ENCODE measurements at places on chromosomes 2 and 18.

GRCh38 chr2:28956890-28957289 lies 24.2 kb upstream of the TOGARAM2 start:
- peak; percentile 20 for DNase-seq

- no peak for DNase-seq
These were observed 25.9 kb downstream of the COL5A2 start for GRCh38 chr2:189153619-189154018.

GRCh38 chr18:80191907-80192652 lies 55.2 kb downstream of the PARD6G start:
- no peak for DNase-seq

DNA sequence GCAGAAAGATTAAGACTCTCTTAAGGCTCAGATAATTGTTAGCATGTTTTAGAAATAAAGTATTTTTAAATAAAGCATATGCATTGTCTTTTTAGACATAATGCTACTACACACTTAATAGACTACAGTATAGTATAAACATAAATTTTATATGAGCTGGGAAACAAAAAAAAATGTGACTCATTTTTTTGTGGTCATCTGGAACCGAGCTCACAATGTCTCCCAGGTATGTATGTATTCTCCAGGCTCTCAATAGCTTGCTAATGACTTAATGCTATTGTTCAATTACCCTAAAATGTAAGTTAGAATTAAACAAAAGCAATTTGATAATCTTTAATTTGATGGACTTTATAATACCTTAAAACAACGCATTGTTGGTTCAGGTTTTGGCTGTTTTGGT lies 167.2 kb downstream of the NUP35 start:
- no peak for DNase-seq

GRCh38 chr2:166716968-166717367 lies 171.3 kb upstream of the XIRP2 start:
- no peak for DNase-seq

DNA sequence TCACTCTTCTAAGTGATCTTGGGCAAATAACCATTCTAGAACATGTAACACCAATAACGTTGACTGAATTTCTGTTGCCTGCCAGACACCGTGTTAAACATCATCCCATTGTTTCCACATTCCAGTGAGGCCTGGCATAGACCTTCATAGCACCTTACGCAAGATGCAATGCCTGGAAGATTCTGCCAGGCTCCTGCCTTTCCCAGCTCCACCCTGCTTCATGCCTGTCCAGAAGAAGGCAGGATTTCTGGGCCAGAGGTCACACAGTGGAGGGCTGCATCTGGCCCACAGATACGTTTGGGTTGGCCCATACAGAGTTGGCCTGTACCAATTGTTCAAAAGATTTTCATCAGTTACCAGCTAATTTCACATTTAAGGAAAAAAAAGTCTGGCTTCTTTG lies 46.3 kb downstream of the EN1 start:
- DNase-seq = no peak

DNA sequence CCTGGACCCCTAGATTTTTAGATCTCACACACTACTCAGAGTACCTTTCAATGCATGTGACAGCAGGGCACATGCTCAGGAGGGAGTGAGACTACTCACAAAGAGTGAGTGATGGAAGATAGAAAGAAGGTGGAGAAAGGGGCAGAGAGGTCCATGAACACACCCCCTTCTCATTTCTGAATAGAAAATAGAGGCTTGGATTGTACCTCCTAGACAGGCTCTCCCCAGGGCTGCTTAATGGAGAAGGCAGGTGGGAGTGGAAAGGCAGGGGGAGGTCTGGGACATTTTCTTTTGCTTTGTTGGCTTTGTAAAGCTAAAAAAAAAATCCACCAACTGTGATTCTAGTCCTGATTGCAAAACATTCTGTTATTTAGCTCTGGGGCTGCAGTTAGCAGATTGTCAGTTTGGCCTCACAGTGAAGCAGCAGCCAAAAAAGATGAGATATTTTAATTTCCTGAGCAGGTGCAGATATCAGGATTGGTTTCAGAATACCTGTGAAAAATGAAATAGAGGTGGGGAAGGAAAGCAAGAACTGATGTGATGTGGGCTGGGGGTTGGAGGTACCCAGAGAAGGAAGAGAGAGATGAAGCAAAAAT lies 119.3 kb upstream of the GYPC start:
- DNase-seq = no peak

DNA sequence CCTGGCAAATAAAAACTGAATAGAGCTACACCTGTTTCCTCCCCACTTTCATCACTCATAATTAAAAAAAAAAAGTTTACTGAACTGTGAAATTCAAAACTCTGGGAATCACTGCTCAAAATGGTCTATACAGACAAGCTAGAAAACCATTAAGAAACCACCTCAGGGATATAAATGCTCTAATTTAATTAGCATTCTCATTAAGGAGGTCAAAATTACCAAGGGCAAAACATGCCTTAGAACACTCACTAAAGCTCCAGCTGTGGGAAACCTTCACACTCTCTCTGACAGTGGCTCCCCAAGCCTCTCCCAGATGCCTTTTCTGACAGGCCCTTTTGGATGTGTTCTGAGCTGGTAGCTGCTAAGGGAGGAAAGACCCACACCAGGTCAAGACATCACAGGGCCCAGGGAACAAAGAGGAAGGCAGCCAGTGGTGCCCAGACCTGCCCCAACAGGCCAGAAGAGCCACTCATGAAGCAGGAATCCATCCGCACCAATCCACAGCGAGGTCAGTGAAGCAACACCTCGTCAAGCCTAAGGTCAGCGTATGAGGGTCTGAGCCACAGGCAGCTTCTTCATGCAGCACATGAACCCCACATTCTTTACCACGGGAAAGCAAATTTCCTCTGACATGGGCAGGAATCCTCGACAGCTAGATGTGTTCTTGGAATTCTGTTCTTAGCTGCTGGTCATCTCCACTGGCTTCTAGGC lies 35.6 kb downstream of the XDH start:
- DNase-seq = no peak

GRCh38 chr2:167192833-167193232 lies 304.6 kb downstream of the XIRP2 start:
- DNase-seq = no peak

DNA sequence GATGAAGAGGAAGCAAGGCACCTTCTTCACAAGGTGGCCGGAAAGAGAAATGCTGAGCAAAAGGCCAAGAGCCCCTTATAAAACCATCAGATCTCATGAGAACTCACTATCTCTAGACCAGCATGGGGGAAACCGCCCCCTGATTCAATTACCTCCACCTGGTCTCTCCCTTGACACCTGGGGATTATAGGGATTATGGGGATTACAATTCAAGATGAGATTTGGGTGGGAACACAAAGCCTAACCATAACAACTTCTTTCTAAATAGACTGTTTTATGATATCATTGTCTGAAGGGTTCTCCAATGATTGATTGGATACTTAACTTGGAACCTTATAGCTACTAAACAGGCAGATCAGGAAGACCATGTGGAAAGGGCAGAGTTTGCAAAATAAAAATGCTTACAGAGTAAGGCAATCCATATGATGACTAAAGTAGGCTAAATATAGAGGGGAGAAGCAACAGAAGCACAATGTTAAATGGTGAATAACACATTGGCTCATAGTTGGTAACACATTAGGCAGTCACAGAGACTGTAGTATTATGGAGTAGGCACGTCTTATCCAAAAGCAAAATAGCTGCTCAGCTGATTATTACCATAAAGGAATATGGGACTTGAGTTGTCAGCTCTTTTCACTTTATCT lies 179.0 kb downstream of the BARD1 start:
- DNase-seq = no peak

- no peak for DNase-seq
These were observed 180.5 kb downstream of the DIS3L2 start for GRCh38 chr2:232142049-232142448.

Data from hypothalamus (tissue), 51 donors.